ENCODE measurements at places on chromosomes 2 and 18.
A peak's percentile ranks its signal among the peaks of the same experiment; 100 is the strongest.

DNA sequence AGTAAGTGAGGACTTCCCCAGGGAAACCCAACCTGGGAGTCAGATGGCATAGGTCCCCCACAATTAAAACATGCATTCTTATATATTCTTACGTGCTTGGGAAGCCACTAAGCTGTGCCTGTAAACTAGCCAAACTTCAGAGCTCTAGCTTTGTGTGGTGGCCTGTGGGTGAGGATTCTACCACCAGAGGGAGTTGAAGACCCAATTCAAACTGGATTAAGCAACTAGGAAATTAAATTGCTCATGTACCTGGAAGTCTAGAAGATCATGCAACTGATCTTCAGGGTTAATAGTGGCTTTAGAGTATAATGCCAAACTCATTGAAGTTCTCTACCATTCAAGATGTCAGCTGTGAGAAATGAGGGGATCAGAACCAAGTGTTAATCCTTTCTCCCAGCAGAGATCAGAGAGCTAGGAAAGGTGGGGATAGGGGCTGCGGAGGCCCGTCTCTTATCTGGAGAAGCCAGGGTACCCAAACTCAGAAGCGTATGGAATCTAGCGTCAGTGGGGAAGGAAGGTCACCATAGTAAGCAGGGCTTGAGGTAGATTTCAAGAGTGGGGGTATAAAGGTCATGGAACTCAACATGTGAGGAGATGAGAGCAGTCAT is 53.2 kb upstream of the CCDC85A start:
- H3K36me3 ChIP-seq: no peaks in the 10 kb centered on the region
- no peak overlapping the region for H3K27ac ChIP-seq
- peaks cover 3% of the 10 kb centered on the region for H3K27me3 ChIP-seq

DNA sequence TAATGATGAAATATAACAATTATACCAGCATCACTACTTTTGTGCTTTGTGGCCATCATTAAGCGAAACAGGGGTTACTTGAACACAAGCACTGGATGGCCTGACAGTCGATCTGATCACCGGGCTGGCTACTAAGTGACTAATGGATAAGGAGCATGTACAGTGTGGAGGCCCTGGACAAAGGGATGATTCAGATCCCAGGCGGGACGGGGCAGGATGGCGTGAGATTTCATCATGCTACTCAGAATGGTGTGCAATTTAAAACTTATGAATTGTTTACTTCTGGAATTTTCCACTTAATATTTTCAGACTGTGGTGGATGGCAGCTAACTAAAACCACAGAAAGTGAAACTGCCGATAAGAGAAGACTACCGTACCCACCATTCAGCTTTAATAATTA is 7.0 kb upstream of the CLIP4 start:
- no peak for DNase-seq
- H3K27me3 ChIP-seq: peaks cover 49% of the 10 kb centered on the region
- H3K27ac ChIP-seq: no peak overlapping the region
- no peak overlapping the region for H3K4me3 ChIP-seq
- H3K4me1 ChIP-seq: no peaks in the 10 kb centered on the region
- H3K36me3 ChIP-seq: no peaks in the 10 kb centered on the region

DNA sequence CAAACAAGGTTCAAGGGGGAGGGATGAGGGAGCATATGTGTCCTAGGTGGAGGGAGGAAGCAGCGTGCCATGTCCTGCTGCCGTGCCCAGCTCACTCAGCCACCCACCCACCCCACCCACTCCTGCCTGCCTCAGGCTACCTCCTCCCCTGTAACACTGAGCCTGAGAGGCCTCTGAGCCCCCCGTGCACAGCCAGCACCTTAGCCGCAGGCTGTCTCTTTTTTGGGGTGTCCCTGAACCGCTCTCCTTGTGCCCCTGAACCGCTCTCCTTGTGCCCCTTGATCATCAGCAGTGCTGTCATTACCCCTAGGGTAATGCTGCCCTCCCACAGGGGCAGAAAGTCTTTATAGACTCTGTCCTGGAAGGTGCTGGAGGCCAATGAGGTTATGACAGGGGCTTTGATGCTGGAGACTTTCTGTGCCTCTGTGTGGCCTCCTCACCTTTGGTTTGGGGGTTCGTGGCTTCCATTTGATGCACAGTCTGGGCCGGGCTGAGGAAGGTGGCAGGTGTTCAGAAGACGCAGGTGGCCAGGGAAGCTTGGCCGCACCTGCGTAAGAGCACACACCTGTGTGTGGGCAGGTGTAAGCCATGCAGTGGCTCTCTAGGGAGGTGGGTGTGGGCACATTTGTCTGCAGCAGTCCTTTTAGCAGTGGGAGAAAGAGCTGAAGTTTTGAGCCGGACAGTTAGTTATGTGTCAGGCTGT is 140.0 kb downstream of the SEPTIN10 start:
- no peak for DNase-seq
- peaks cover 3% of the 10 kb centered on the region for H3K27me3 ChIP-seq
- peaks cover 5% of the 10 kb centered on the region for H3K36me3 ChIP-seq
- peaks cover 64% of the 10 kb centered on the region for H3K4me1 ChIP-seq
- no peak overlapping the region for H3K4me3 ChIP-seq

DNA sequence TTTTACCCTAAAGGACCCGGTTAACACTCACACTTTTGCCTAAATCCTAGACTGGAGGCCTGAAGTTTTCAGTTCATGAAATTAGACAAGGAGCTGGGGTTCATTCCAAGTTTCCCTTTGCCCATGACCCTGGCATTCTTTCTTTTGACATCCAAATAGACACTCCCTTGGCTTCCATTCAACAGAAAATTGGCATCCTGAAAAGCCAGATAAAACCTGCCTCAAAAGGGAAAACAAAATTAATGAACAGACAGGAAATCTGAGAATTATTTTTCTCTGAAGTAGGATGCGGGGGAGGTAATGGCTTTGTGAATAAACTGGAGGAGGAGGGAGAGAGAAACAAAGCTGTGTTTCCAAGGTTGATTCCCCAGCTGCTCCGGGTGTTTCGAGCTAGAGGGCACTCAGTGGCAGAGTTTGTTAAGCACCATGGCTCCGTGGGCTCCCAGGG is 41.0 kb downstream of the SPP2 start:
- no peak overlapping the region for H3K4me3 ChIP-seq
- no peak for DNase-seq
- H3K27me3 ChIP-seq: peaks cover 25% of the 10 kb centered on the region
- no peaks in the 10 kb centered on the region for H3K36me3 ChIP-seq

DNA sequence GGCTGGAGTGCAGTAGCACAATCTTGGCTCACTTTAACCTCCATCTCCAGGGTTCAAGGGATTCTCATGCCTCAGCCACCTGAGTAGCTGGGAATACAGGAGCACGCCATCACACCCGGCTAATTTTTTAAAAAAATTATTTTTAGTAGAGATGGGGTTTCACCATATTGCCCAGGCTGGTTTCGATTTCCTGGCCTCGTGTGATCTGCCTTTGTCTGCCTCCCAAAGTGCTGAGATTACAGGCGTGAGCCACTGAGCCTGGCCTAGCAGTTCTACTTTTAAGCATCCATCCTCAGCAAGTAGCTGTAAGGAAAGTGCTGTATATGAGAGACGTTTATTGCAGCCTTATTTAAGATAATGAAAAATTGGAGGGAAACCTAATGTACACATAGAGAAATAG is 79.7 kb downstream of the ZDBF2 start:
- H3K4me3 ChIP-seq: no peak overlapping the region
- no peak for DNase-seq

DNA sequence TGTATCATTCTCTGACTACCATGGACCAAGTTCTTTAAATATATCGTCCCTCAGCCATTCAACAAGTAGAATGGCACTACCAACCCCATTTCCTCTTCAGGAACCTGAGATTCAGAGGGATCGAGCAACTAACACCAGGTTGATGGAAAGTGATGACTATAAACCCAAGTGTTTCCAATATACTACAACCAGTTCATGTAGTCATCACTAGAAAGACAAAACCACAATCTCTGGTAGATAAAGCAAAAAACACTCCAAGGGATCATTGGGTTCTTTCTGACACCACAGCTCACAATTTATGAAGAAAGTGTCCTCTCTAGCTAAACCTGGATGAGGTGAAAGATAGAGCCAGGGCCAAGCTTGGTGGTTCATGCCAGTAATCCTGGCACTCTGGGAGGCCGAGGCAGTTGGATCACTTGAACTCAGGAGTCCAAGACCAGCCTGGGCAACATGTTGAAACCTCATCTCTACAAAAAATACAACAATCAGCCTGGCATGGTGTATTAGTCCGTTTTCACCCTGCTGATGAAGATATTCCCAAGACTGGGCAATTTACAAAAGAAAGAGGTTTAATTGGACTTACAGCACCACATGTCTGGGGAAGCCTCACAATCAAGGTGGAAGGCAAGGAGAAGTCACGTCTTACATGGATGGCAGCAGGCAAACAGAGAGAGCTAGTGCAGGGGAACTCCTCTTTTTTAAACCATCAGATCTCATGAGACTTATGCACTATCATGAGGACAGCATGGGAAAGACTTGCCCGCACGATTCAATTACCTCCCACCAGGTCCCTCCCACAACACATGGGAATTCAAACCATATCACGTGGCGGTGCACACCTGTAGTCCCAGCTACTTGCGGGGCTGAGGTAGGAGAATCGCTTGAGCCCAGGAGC is 2.2 kb downstream of the CD226 start:
- H3K27me3 ChIP-seq: peaks cover 2% of the 10 kb centered on the region
- no peak for DNase-seq
- no peak overlapping the region for H3K4me3 ChIP-seq
- peaks cover 8% of the 10 kb centered on the region for H3K4me1 ChIP-seq
- H3K36me3 ChIP-seq: peaks cover 9% of the 10 kb centered on the region

- no peak overlapping the region for H3K4me3 ChIP-seq
- H3K27ac ChIP-seq: no peak overlapping the region
These were observed 48.0 kb downstream of the STRN start for GRCh38 chr2:36918307-36918706.

GRCh38 chr18:70489986-70490933 is 201.4 kb downstream of the SOCS6 start:
- H3K4me1 ChIP-seq: no peaks in the 10 kb centered on the region
- H3K36me3 ChIP-seq: no peaks in the 10 kb centered on the region
- H3K27me3 ChIP-seq: peaks cover 5% of the 10 kb centered on the region
- no peak overlapping the region for H3K27ac ChIP-seq
- DNase-seq: peak; percentile 50
- H3K4me3 ChIP-seq: no peak overlapping the region

GRCh38 chr2:195404651-195405050 is 252.4 kb upstream of the SLC39A10 start:
- no peak overlapping the region for H3K4me3 ChIP-seq
- peaks cover 9% of the 10 kb centered on the region for H3K4me1 ChIP-seq
- H3K27me3 ChIP-seq: no peaks in the 10 kb centered on the region

DNA sequence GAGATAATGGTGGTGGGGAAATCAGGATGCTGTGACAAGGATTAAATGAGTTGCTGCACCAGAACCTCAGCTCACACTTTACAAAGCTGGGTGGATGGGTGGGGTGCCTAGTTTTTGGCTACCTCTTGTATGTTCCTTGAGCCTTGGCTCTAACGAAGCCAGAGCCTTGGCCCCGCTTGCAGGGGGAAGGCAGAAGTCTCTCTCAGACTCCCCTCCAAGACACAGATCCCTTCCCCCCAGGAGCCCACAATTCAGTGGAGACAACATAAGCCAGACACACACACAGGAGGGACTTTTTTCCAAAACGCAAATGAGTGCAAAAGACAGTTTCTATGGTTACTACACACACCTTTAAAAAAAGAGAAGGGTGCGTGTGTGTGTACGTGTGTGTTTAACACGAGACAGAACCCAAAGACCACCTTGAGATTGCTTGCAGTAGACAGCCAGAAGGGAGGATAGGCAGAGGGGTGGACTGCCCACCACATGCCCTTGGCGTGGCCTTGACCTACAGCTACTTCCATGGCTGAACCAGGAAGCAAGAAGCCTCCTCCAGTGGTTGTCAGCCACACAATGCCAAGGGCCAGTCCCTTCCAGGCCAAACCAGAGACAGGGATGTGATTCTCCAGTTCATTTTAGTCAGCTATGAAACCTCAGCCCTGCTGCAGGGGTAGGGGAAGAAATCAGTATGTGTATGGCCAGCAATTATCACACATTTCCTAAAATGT is 70.3 kb downstream of the BCL2L11 start:
- H3K36me3 ChIP-seq: no peaks in the 10 kb centered on the region
- peaks cover 10% of the 10 kb centered on the region for H3K27me3 ChIP-seq
- H3K4me3 ChIP-seq: no peak overlapping the region
- H3K4me1 ChIP-seq: peaks cover 9% of the 10 kb centered on the region
- no peak for DNase-seq
- H3K27ac ChIP-seq: no peak overlapping the region

- H3K27me3 ChIP-seq: no peaks in the 10 kb centered on the region
- no peak overlapping the region for H3K27ac ChIP-seq
- peaks cover 6% of the 10 kb centered on the region for H3K36me3 ChIP-seq
- peaks cover 4% of the 10 kb centered on the region for H3K4me1 ChIP-seq
These were observed 417.0 kb downstream of the TXNL1 start for GRCh38 chr18:56221195-56222065.

DNA sequence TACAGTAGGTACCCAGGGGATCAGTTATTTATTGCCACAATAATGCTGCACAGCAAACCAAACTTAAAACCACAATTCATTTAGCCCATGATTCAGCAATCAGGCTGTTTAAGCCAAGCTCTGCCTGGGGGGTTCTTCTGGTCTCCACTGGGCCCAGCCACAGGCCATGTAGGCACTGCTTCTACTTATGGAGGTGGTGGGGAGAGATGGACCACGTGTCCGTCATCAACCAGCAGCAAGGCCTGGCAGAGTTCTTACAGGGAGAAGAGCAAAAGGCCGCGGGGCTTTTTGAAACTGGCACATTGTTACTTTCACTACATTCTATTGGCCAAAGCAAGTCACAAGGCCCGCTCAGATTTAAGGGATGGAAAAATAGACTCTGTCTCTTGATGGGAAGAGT is 76.3 kb upstream of the DAPL1 start:
- peaks cover 53% of the 10 kb centered on the region for H3K4me1 ChIP-seq
- H3K27ac ChIP-seq: no peak overlapping the region
- peaks cover 4% of the 10 kb centered on the region for H3K36me3 ChIP-seq
- H3K4me3 ChIP-seq: no peak overlapping the region
- H3K27me3 ChIP-seq: no peaks in the 10 kb centered on the region

- H3K27ac ChIP-seq: no peak overlapping the region
- peaks cover 15% of the 10 kb centered on the region for H3K4me1 ChIP-seq
- DNase-seq: no peak
- no peaks in the 10 kb centered on the region for H3K36me3 ChIP-seq
These were observed 29.0 kb upstream of the TNS1 start for GRCh38 chr2:218031771-218032257.

DNA sequence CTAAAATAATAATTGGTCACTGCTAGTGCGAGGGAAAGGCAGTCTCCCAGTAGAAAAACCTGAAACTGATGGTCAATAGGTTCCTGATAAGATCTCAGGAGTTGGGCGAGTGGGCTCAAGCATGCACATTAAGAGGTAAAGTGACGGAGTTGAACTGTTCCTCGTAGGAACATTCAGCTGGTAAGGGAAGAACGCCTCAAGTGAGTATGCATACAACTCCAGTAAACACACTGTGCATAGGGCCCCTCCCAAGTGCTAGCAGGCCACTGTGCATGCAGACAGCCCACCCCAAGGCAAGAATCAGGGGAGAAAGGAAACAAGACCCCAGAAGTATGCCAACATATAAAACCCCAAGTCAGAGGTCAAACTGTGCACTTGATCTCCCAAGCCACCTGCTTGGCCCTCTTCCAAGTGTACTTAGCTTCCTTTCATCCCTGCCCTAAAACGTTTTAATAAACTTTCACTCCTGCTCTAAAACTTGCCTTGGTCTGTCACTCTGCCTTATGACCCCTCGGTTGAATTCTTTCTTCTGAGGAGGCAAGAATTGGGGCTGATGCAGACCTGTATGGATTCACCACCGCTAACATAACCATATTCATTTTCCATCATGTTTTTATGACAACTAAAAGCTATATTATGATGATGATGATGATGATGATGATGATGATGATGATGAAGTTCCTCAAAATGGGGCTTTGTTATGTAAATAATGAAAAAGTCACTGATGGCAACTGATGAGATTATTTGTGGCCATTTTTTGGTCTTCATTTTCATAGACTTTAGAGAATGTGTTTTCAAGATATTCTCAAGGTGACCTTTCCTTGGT is 118.0 kb upstream of the RAB27B start:
- no peaks in the 10 kb centered on the region for H3K4me1 ChIP-seq
- no peak for DNase-seq
- H3K36me3 ChIP-seq: no peaks in the 10 kb centered on the region
- no peak overlapping the region for H3K4me3 ChIP-seq
- no peak overlapping the region for H3K27ac ChIP-seq

Measured in nephron progenitor cell (in vitro differentiated cells).